Stimulated activated CD4-positive, alpha-beta T cell treated with anti-CD3 and anti-CD28 coated beads, Interleukin-1b, Interleukin-23, amount 100 ng/mL, for 1 hour (primary cell): ENCODE measurements at places on chromosomes 16 and 17.

DNA sequence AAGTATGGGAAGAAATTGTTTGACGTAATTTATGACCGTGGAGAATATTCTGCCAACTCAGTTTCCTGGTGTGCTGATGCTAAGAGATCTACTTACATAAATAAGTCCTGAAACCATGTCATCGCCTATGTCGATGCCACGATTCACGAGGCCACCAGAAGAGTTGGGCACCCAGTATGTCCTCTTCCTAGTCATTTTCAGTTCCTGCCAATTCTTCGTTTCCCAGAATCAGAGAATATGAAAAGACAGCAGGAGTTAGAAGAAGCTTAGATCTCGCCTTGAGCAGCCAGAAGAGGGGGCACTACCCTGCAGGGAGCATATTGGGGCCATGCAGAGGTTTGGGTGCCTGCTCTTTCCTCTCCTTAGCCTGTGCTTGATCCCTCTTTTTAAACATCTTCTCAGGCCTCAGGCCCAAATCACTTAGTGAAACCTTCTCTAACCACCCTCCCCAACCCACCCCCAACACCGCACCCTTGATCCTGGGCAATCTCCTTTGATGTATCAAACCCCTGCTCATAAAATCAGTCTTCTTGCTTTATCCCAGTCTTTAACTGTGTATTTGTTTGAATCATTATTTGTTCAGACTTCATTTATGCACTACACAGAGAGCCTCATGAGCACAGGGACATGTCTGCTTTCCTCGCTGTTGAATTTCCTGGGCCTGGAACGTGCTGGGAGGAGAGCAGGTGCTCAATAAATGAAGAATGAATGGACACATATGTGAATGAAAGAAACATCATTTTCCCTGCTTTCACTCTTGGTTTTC lies 12.2 kb upstream of the LONP2 start:
- DNase-seq: no peak

DNA sequence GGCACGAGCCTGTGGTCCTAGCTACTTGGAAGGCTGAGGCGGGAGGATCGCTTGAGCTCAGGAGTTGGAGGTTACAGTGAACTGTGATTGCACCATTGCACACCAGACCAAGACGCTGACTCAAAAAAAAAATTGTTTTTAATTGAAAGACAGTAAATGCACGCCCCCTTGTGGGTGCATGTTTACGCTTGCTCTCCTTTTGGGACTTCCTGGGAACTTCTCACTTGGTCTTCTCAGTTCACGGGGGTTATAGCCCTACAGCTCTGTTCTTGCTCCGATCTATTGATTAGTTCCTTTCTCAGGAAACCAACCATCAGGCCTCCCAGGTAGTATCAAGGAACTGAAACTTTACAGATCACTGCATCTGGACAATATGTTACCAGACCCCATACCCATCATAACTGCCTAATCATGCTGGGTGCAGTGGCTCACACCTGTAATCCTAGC lies 14.2 kb upstream of the RIPOR1 start:
- DNase-seq: peak; percentile 57

DNA sequence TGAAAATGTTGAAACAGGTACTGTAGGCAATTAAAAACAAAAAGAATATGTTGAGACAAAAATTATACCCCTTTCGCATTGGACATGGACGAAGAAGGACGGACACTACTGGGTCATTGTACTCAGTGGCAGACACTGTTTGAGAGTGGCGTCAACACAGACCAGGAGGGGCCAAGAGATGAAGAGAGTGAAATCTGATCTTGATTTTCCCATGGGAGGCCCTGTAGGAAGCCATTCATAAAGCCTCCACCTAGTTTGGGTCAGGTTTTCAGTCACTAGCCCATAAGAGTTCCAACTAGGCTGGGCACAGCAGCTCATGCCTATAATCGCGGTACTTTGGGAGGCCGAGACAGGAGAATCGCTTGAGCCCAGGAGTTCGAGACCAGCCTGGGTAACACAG lies 23.6 kb upstream of the SMURF2 start:
- DNase-seq: no peak

DNA sequence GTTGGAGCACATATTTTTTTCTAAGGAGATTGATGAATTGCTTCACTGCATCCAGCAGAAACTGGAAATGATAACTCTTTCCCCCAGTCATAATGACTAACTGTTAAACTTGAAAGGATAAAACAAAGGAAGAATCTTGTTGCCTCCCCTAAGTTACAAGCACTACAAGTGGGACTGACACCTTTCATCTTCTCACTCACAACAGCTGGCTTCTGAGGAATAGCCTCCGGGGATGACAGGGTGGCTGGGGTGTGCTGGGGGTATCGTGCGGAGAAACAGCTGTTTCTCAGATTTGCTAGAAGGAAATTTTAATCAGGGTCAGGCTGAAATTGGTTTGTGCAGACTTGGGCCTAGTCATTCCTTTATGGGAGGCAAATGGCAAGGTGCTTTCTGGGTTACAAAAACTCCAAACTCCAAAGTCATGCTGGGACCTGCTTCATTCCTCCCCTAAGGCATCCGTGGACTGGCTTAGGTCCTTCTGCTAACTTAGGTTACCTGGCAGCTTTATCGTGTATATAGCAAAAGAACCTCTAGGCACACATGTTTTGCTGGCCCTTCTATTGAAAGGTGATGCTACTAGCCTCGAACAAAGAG lies 557.2 kb downstream of the TOX3 start:
- no peak for DNase-seq

DNA sequence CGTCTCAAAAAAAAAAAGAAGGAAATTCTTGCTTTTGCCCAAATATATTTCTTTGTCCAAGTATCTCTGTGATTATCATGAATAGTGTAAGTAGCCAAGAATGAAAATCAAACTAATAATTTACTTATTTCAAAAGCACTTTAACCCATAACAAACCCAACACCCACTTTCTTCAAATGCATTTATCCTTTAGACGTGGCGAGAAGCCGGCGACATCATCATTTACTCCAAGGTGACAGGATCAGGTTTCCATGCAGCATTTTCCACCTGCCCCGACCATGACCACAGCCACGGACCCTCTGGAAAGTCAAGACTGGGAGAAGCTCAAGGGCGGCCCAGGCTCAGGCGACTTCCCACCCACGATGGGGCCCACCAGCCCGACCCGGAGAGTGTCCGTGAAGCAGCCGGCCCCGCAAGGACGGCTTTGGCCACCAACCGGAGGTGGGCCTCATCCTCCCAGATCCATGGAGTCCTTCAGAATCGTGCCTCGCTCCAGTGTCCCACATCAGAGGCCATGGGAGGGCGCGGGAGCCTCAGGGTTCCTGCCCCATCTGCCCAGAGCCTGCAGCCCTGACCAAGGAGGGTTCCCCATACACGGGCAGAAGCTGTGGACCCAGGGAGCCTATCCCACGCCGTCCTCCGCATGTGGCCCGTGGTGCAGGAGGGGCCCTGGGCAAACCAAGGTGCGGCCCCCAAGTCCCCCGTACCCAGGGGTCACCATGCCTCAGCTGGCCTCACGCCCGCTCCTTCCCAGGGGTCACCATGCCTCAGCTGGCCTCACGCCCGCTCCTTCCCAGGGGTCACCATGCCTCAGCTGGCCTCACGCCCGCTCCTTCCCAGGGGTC lies 18.7 kb downstream of the UTS2R start:
- DNase-seq: no peak

DNA sequence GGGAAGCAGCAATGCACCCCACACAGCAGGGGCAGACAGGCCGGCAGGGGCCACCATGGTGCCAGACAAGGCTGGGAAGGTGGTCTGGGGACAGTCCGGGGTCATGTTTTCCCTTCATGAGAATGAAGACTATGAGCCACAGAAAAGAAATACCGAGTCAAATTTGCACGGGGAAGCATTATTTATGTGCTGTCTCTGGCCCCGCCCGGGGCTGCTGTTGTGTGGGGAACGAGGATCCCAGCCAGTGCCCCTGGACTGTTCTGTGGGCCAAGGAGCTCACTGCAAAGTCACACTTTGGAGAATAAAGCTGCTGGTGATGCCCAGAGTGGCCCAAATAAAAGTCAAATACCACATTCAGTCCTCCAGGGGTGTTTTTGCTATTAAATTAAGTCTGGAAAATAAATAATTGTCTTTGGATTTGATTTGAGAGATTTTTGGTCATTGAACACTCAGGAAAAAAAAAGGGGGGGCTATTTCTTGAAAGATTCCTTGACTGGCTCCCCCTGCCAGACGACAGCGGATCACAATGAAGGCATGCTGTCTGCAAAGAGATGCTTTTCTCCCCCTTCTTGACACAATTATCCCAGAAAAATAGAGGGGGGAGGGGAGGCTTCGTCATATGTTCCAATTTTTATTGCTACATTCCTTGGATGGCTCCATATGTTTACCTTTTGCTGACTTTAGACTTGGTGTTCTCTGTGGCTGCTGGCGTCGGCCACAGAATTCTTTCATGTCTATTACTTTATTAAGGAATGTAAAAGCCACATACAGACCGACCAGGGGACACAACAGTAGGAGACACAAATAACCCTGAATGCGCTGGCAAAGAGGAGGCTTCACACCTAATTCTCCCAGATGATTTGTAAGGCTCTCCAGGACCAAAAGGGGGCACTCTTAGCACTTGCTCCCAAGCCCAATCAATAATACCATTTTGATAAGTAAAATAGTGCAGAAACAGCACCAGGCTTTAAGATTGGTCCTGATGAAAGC lies 27.1 kb upstream of the ANKFN1 start:
- no peak for DNase-seq

DNA sequence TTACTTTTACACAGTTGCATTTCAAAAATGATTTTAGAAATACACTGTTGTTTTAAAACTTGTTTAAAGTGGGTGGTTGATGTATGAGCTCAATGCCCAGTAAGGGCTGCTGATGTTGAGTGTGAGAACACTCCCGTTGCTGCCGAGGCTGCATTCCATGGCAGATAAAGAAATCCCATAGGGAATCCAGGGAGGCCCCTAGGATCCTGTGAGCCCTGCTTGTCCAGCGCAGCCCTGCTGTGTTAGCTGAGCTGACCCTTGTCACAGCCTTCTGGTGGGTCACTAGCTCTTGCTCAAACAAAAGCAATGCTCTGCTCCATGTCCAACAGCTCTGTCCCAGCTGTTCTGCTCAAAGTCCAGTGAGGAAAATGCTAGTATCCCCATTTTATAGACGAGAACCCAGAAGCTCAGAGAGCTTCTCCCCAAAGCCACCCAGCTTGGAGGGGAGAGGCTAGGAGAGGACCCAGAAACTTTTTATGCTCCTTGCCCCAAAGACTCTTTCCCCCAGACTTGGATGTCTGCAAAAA lies 18.6 kb upstream of the COL1A1 start:
- DNase-seq: no peak

DNA sequence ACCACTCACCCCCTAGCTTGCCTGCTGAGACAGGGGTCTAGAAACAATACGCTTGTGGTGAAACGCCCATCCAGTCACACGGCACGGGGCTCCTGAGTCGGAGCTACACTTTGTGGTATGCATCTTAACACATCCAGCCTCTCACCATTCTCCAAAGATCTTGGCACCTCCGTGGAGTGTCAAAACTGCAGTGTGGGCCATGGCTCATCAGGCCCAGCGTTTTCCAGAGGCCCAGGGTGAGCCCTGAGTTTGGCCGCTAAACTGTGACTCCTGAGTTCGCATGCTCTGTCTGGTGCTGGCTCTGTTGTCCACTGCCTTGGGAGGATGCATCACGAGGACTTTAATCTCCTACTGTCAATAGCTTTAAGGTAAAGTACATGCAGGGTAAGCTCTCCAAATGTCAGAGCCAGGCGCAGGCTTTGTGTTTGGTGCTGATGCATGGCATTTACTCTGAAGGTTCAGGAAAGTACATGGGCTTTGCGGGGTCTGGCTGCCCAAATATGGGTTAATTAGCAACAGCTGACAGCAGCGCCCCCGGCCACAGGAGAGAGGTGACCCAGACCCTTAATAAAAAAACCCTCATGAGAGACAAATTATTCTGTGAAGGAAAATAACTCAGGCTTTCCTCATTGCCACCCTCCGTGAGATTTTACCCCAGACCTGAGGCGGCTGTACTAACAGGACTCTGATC lies 118.4 kb downstream of the CCDC182 start:
- DNase-seq: no peak

DNA sequence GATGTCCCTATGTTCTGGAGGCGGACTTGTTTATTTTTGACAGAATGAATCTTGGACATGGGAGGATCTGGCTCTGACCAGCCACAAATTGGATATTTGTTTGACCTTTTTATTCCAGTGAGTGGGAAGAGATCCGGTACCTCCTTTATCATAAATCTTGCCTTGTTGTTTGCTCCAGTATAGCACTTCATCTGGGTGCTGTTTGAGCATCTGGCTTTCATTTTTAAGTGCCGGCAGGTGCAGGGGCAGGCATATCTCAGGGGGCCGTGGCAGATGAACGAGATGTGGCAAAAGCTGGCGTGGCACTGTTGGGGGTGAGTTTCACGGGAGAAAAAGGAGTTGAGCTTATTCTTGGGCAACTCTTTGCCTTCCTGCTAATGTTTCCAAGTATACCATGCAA lies 37.8 kb downstream of the MSI2 start:
- DNase-seq: no peak

GRCh38 chr16:69481901-69482341 lies 57.5 kb downstream of the CYB5B start:
- DNase-seq: no peak

DNA sequence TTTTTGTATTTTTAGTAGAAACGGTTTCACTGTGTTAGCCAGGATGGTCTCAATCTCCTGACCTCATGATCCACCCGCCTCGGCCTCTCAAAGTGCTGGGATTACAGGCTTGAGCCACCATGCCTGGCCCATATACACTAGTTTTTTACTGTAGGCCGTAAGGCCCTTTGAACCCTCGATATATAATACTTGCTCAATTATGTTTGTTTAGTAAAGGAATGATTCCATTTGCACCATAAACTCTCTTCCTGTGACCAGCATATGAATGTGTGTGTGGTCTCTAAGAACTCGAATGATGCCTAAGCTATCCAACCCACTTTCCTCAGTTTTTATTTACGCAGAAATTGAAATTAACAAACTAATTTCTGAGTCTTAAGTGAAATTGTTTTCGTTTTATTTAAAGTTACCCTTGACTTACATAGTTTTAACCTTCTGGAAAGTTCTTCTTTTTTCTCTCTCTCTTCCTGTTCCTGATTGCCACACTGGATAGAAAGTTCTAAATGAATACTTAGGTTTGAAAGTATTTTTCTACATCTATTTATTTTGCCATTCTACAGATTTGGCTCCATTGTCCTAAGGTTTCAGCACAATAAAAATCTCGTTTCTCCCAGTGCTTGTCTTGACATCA lies 37.9 kb downstream of the PIGL start:
- no peak for DNase-seq

GRCh38 chr16:12425134-12425941 lies 378.3 kb downstream of the CPPED1 start:
- DNase-seq: no peak

GRCh38 chr17:63480826-63481487 lies 4.1 kb downstream of the ACE start:
- no peak for DNase-seq

- no peak for DNase-seq
These were observed 2.0 kb downstream of the DLX3 start for GRCh38 chr17:49992933-49993422.
